ENCODE measurements at places on chromosomes 2 and 18. TPM values are rescaled to one million over a fixed set of nuclear protein-coding genes. Genes with fewer than 3 reads are reported as not detected.

Gene CKAP2L
- 2.3 TPM for total RNA-seq

Gene POTEC
- under 0.01 TPM for total RNA-seq

Gene SPOPL
- 19.7 TPM for total RNA-seq

Gene NTSR2
- total RNA-seq, result not detected

Gene CAPN14
- 0.28 TPM for total RNA-seq

Gene IHH
- not detected for total RNA-seq

Gene CXCR1
- not detected for total RNA-seq

Gene ZAP70
- total RNA-seq, result not detected

Gene AFF3
- 2.0 TPM for total RNA-seq

Gene ABHD3
- 10.9 TPM for total RNA-seq

Gene FAM228A
- total RNA-seq, result 0.85 TPM

Gene ST8SIA3
- not detected for total RNA-seq

Gene ZSWIM2
- total RNA-seq, result under 0.01 TPM
